ENCODE measurements at places on chromosomes 2 and 18. TPM values are rescaled to one million over a fixed set of nuclear protein-coding genes. Genes with fewer than 3 reads are reported as not detected.

DNA sequence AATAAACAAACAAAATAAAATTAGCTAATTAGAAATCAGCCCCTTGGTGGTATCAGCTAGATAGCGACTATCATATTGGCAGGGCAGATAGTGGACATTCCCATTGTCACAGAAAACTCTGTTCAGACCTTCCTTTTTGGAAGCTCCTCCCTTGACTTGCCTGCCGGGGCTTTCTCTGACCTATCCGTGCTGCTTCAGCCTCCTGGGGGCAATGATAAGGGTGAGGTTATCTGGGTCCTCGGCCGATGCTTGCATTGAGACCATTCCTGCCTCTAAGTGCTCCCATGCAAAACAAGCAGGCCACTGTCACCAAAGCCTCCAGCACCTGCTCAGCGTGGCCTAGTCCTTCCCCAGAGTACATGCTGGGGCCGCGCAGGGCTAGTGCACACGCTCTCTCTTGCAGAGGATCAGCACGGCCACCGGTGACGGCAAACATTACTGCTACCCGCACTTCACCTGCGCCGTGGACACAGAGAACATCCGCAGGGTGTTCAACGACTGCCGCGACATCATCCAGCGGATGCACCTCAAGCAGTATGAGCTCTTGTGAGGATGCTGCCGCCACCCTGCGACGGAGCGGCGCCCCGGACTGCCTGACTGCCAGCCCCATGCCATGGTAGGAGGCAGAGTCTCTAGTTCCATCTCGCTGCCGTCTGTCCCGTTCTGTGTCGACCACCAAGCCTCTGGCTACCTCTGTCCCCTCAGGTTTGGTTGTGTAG, 27.4 kb downstream of the MPPE1 start:
- no peak for DNase-seq

DNA sequence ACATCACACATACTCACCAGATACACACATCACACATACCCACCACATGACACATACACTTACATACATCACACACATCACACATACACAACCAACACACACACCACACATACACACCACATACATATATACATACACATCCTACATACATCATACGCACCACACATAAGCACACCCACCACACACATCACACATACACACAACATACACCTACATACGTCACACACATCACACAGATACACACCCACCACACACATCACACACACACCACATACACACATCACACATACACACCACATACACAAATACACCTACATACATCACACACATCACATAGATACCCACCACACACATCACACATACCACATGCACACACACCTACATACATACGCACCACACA, 158.4 kb downstream of the NDUFA10 start:
- DNase-seq = no peak

GRCh38 chr2:38130876-38131275, 54.9 kb upstream of the CYP1B1 start:
- no peak for DNase-seq

GRCh38 chr2:127108090-127108523, 1.2 kb upstream of the BIN1 start:
- no peak for DNase-seq

- no peak for DNase-seq
These were observed 31.0 kb downstream of the ROCK1 start for GRCh38 chr18:21080576-21080975.

DNA sequence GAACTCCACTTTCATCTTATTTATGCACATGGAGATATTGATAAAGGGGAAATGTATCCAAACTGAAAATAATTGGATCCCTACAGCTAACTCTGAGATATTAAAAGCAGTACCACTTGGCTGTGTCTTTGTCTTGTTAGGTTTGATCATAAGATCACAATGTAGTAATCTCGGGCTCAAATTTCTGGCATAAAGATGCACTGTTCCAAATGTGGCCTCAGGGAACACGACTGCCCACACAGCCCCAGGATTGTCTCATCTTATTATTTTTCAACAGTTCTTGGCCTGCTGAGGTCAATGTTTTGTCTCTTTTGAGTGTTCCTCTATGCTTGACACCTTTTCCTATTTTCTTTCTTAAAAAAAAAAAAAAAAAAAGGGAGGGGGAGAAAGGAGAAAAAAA, 114.1 kb downstream of the GBX2 start:
- DNase-seq = no peak

DNA sequence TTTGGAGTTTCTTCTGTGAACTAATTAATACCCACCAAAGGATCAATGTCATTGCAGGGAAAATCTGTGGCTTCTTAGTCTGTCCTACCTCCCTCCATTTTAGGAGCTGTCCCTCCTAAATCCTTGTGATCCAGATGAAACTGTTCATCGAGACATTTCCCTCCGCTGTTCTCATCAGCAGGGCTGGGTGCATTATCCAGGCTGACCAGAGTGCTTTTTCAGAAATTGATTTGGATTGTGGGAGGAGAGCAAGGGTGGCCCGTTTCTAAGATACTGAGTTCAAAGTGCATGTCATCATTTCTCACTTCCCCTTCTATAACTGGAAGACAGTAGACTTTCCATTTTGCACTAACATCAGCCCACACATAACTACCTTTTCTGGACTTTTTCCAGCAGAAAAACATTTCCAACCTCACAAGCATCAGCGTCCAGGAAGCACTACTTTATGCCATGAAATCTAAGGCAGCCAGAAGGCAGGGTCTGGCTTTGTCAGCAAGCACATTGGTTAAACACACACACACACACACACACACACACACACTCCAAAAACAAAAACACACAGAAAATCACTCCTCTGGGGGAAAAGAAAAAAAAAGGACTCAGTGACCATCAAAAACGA, 94.1 kb downstream of the ANKRD44 start:
- no peak for DNase-seq

- DNase-seq = no peak
These were observed 15.2 kb upstream of the CHRNA1 start for GRCh38 chr2:174779361-174779928.

DNA sequence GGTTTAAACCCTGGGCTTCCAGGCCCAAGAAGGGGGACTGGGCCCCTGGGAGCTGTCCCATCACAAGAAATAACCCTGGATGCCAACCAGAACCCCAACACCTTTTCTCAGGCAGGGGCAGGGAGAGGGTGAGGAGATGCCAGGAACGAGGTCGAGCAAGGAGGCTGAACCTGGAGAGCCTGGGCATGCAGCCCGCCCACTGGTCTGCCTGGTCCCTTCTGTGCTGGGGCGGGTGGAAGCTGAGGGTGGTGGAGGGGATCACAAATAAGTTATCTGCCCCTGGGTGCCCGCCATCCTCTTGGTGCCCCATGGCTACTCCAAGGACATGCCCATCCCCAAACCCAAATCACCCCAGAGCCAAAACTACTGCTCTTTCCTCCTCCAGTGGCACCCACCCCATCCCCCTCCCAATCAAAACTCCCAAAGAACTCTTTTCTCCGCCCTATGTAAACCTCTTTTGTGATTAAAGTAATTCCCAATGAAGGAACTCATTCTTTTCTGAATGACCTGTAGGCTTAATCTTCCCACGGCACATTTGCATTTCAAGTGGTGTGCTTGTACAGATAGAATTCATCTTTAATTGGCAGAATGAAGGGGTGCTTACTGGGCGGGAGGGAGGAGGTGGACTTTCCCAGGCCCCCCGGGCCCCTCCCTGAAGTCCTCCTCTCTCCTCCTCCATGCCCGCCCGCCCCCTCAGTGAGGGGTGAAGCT, 47.9 kb downstream of the EFR3B start:
- DNase-seq = no peak

SMAD4 gene
- total RNA-seq = 48.8 TPM

CAVIN2 gene
- total RNA-seq = not detected

DNA sequence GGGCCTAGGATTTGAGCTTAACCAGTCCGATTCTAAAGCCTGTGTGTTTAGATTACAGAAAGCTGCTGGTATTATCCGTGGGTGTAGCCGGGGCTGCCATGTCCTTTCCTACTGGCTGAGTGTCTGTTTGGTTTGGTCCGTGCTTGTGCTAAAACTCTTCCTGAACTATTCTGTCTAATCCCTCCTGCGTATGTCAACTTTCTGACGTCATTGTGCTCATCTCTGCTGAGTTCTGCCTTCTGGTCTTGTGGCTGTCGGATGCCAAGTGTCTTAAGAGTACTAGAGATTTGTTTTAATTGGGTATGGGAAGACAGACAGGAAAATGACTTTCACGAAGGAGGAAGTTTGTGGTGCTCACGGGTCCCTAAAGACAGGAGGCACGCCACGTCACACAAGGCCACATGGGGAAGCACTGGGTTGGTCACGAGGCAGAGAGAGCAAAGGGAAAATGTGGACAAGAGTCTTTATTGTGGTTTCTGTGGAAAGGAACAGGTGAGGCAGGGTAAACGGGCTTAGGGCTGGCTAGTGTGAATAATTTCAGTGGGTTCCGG, 31.8 kb upstream of the NTSR2 start:
- DNase-seq = no peak
